Sciatic nerve (tissue), 2 donors: ENCODE measurements at places on chromosomes 4 and X.

DNA sequence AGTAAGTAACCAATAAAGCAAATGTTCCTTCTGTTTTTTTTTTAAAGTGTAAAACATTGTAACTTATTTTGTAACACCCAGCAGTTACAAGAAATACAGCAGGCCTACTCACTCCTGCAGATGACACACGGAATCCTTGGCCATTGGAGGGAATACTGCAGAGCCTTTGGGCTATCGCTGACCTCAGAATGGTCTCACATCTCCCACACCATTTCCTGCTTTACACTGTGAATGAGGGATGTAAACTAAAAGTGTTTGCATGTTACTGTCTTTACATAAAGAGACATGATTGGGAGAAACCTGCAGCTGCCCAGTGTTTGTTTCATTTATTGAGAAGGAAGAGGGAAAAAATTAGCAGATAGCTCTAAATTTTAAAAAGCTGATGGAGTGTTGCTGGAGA, 64.1 kb downstream of the USP46 start:
- DNase-seq = no peak

- no peak for DNase-seq
Observed at GRCh38 chrX:44332437-44332836, 11.0 kb downstream of the EFHC2 start.

DNA sequence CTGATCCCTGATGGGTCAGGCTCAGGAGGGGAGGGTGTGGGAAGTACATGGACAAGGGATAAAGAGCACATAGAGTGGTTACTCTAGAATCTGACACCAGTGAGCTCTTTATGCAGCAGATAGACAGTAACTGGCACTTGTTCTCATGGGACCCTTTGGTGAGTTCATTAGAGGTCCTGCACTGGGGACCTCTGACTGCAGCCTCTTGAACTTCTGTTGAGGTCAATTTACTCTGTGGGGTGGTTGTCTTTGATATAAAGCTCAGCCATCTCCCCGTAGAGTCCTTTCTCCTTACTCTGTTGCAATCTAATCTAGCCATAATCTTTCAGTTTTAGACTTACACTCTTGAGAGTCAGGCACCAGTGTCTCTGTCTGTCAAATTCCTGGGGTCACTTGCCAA, 222.4 kb downstream of the GPAT3 start:
- DNase-seq = no peak

DNA sequence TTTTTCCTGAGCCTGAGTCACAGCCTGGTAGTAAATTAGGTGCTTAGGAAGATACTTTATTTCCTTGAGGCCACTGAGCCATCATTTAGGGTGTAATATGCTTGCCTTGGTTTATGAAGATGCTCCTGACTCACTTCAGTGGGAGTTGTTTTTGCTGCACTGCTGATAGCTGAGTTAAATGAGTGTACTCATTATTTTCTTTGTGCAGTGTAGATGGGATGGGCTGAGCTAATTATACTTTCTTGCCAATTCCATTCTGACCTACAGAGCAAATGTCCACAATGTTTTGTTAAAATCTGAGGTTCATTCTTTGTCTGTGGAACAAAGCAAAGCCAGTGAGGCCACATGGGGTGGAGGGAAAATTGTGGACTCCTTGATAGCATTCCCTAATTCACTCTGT, 60.0 kb downstream of the FGF13 start:
- no peak for DNase-seq

DNA sequence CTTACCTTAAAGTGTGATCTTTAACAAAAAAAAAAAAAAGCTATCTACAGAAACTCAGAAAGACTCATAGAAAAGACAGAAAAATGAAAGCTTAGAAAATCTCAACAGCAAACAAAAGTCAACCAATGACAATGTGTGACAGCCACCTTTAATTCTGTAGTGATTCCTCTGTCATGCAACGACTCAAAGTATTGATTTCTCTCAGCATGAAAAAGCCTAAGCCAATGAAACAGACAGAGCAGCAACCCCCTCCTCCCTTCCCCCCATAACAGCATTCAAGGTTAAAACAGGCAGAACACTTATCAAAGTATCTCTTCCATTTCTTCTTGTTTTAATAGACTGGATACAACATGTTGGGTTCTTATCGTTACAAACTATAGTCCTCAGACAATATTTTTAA, 112.5 kb downstream of the MAB21L2 start:
- DNase-seq = no peak

GRCh38 chrX:111520506-111520905, 9.1 kb downstream of the SERTM2 start:
- DNase-seq = no peak

DNA sequence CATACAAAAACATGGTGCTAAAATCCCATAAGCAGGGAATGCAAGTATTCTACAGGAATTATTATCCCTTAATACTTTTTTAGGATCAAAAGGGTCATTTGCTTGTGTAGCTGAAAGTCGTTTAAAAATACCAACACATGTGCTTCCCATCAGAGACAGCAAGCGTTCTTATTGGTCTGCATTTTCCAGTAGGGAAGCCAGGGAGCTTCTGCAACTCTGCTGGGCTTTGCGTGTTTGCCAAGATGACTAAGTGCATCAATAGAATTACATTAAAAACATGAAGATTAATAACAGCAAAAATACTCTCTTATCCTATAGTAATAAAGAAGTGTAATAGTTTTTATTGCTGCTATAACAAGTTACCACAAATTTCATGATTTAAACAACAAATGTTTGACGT, 111.2 kb downstream of the QDPR start:
- DNase-seq = no peak

DNA sequence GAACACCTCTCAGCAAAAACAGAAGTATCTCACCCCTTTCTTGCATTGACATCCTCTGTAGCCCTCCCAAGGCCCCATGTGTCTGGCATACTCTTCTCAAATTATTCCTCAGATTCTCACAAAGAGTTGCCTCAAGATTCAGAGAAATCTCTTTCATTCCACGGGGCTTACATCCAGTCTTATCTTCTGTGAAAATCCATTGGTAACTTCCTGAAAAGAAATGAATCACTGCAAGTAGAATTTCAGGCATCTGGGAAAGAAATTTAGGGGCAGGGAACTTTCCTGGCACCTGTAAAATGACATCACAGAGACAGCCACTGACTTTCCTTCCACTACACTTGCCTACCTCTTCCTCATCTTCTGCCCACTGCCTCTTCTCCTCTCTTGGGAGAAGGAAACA, 182.5 kb upstream of the ARHGEF9 start:
- DNase-seq = no peak

GRCh38 chr4:7294176-7294756, 101.9 kb downstream of the SORCS2 start:
- no peak for DNase-seq

DNA sequence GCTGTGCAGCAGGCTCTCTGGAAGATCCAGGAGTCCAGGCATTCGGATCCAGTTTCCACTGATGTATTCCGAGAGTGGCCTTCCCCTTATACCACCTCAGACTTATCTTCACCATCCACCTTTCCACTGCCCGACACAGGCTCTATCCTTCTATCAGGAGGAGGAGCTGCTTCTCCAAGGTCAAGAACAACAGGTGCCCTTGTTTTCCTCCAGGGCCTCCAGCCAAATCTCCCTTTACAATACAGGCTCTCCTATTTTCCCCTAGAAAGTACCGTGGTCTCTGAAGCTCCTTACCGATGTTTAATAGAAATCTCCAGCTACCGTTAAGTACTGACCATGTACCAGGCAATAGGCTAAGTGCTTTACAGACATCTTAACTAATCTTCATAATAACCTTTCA, 61.3 kb downstream of the AFAP1 start:
- DNase-seq = no peak

- DNase-seq = no peak
Observed at GRCh38 chr4:68062501-68062900, 67.2 kb downstream of the TMPRSS11F start.

DNA sequence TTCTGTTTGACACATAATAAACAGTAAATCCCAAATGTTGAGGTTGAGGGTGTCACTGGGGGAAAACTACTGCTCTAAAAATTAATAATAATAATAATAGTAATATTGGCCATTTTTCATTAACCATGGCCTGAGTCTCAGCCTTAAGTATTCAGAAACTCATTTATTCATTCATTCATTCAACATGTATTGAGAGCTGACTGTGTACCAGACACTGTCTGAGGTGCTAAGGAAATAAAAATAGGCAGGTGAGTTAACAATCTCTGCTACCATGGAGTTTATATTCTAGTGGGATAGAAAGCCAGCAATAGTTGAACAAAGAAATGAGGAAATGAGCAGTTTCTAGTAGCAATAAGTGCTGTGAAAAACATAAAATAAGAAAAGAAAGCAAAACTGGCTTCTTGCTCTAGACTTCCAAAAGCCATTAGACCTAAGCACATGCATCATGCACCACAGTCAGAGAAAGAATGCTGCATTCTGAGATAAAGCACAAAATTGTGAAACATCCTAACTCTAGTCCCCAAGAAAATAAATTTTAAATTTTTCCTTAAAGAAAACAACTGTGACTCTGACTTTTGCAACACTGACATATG, 278.7 kb downstream of the RCHY1 start:
- DNase-seq = no peak
